GM23248 (cell line): ENCODE measurements at places on chromosomes 4 and X. TPM values are rescaled to one million over a fixed set of nuclear protein-coding genes. Genes with fewer than 3 reads are reported as not detected.

SLC9B2 gene
- polyA plus RNA-seq: 23.6 and 23.7 TPM in 2 replicates

RGN gene
- polyA plus RNA-seq: 2.4 and 5.0 TPM in 2 replicates

CTBP1 gene
- 40.1 and 44.6 TPM in 2 replicates for polyA plus RNA-seq

CEP135 gene
- 4.7 and 5.7 TPM in 2 replicates for polyA plus RNA-seq

ATP2B3 gene
- polyA plus RNA-seq: not detected in 2 replicates

XAGE1A gene
- not detected in 2 replicates for polyA plus RNA-seq

SPARCL1 gene
- not detected in 2 replicates for polyA plus RNA-seq

GRK4 gene
- 5.1 and 6.5 TPM in 2 replicates for polyA plus RNA-seq

NAT8L gene
- 0.03 TPM in 1 of 2 replicates, not detected in the other for polyA plus RNA-seq

GYG2 gene
- polyA plus RNA-seq: 0.86 and 1.2 TPM in 2 replicates

PPEF1 gene
- polyA plus RNA-seq: not detected in 2 replicates

HS3ST1 gene
- polyA plus RNA-seq: not detected in 2 replicates
